Tibial nerve (tissue), 4 donors: ENCODE measurements at places on chromosomes 7 and 10. TPM values are rescaled to one million over a fixed set of nuclear protein-coding genes. Genes with fewer than 3 reads are reported as not detected.

EFCAB10 gene
- total RNA-seq = not detected

AGBL3 gene
- 1.7 TPM for total RNA-seq

SLC18A2 gene
- 0.42 TPM for total RNA-seq

SLC26A5 gene
- not detected for total RNA-seq

PILRA gene
- total RNA-seq = 17.3 TPM

CCDC71L gene
- total RNA-seq = 21.4 TPM

ZNF467 gene
- 6.9 TPM for total RNA-seq

PRR15 gene
- 6.6 TPM for total RNA-seq

PRSS37 gene
- total RNA-seq = not detected

SAP25 gene
- total RNA-seq = 6.0 TPM

PLOD3 gene
- 52.5 TPM for total RNA-seq

DRGX gene
- total RNA-seq = not detected

GRID2IP gene
- total RNA-seq = not detected

SRRM3 gene
- total RNA-seq = 2.1 TPM

CSGALNACT2 gene
- total RNA-seq = 32.2 TPM

PPIF gene
- total RNA-seq = 16.6 TPM
